Testis (tissue), 5 donors: ENCODE measurements at places on chromosomes 6 and 20. TPM values are rescaled to one million over a fixed set of nuclear protein-coding genes. Genes with fewer than 3 reads are reported as not detected.

DNA sequence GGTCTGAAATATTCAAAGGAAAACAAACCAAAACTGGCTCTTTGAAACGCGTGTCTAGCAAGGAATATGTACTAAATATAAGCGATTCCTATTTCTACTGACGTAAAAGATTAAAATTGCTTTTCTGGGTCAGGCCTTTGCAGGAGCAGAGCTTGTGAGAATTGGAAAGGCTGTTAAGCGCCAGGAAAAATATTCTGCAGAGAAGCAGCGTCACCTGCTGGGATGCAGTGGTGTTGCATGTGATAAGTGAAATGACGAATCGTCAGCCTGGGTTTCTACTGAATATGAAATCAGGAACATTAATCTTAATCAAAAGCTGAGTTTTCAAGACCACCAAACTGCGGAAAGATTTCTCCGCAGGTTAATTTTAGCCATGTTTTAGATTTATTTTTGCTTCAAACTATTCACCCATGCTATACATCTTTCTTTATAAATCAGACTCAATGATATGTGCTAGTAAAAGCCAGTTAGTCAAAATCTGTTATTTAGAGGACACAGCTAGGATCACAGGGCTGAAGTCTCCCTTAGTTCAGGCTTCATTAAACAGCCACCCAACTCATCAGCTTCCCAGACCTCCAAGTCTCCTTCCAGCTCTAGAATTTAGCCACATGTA is 67.4 kb downstream of the ALDH8A1 start:
- no peaks in the 10 kb centered on the region for H3K27me3 ChIP-seq
- no peak overlapping the region for H3K4me3 ChIP-seq
- no peaks in the 10 kb centered on the region for H3K36me3 ChIP-seq

DNA sequence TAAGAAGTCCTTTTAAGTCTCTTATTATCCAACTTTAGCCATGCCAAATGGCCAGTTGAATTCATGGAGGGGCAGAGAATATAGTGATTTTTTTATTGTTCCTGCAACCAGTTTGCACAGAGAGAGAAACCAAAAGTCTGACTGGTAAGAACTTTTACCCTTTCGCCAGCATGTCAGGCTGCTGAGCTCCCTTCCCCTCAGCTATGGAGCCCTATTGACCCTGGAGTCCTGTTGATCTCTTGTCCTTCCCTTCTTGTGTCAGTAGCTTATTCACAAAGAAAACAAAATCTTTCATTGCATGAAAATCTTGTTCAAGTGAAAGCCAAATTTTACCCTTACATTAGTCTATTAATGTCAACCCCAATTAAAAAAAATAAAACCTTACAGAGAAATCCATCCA is 1.5 kb upstream of the SLC22A1 start:
- no peak overlapping the region for H3K4me3 ChIP-seq
- H3K27me3 ChIP-seq: no peaks in the 10 kb centered on the region
- H3K36me3 ChIP-seq: no peaks in the 10 kb centered on the region
- no peaks in the 10 kb centered on the region for H3K4me1 ChIP-seq

DNA sequence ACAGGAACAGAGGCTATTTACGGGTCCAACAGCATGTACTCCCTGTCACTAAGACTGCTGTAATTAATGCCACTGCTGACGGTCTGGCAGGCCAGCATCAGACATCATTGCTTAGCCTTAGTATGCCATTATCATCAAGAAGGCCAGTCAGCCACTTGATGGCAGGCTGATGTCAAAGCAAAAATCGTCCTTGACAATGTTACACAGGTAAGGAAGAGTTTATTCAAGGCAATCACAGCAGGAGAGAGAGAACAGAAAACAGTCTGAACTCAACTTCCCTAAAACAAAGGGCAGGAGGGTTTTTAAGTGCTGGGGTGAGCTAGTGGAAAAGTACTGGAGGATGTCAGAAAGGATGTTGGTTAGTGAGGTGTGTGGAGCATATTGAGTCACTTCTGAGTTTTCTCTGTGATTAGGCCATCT is 25.1 kb downstream of the FKBP1C start:
- DNase-seq: no peak
- H3K36me3 ChIP-seq: no peaks in the 10 kb centered on the region
- no peak overlapping the region for H3K27ac ChIP-seq
- H3K4me1 ChIP-seq: no peaks in the 10 kb centered on the region
- no peaks in the 10 kb centered on the region for H3K27me3 ChIP-seq
- no peak overlapping the region for H3K4me3 ChIP-seq

GRCh38 chr6:134956676-134957075 is 6.8 kb upstream of the ALDH8A1 start:
- H3K4me1 ChIP-seq: no peaks in the 10 kb centered on the region
- no peaks in the 10 kb centered on the region for H3K27me3 ChIP-seq
- no peaks in the 10 kb centered on the region for H3K36me3 ChIP-seq
- no peak for DNase-seq
- no peak overlapping the region for H3K4me3 ChIP-seq
- no peak overlapping the region for H3K27ac ChIP-seq

DNA sequence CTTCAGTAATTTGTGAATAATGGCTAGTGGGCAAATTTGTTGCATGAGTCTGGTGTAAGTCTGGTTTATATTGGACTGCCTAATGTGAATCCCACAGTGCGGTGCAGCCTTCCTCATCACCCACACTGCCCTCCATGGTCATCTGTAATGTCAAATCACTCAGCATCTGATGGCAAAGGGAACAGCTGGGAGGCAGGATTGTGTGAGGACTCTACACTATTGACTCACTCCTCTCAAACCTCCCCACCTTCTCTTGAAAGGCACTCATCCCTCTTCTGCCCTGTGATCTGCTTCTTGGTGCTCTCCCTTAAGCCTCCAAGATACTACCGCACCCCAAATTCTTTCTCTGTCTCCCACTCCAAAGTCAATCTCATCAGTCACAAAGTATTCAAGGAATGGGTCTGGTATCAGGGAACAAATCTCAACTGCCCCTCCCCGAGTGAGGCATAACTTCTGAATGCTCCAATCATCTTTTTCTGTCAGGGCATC is 146.0 kb upstream of the BEND6 start:
- H3K4me3 ChIP-seq: no peak overlapping the region
- DNase-seq: no peak

DNA sequence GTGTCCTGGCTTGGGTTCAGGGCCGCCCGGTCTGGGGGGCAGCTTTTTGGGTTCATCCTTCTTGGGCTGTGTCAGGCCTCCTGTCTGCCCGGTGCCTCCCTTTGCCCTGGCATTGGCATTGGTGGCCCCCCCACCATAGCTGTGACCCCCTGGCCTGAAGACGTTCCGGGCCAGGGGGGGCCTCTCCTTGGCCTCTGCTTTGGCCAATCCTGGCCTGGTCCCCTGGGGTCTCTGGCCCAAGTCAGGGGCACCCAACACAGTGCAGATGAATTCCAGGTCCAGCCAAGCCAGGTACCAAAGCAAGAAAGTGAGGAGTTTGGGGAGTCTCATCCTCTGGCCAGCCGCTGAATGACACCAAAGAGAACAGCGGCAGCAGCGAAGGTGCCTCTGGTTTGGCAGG is 429 bp downstream of the GDF5 start:
- H3K36me3 ChIP-seq: no peaks in the 10 kb centered on the region
- H3K27me3 ChIP-seq: no peaks in the 10 kb centered on the region
- H3K4me3 ChIP-seq: no peak overlapping the region
- H3K27ac ChIP-seq: no peak overlapping the region

DNA sequence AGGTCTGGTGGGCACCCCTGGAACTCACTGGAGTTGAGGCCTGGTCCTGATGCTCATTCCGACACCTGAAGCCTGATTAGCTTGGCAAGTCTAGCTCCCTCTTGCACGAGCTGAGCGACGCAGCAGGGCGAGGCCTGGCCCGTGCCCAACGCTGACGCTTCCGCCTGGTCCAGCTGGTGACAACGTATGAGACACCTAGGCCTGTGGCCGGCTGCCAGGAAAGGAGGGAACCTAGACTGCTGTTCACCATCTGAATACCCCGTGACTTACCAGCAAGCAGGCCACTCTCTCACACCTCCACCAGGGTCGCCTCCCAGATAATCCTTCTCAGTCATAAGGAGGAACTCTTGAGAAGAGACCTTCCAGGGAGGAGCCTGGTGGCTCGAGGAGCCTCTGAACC is 24.5 kb downstream of the YTHDF1 start:
- DNase-seq: no peak
- H3K27me3 ChIP-seq: no peaks in the 10 kb centered on the region
- H3K36me3 ChIP-seq: no peaks in the 10 kb centered on the region

Gene HCRTR2
- 0.50 TPM for total RNA-seq

Gene CTSA
- 112 TPM for total RNA-seq

Gene TOX2
- 67.0 TPM for total RNA-seq

GRCh38 chr6:133992992-133993680 is 40.1 kb downstream of the TBPL1 start:
- no peaks in the 10 kb centered on the region for H3K36me3 ChIP-seq
- peak; percentile 54 for DNase-seq
- no peaks in the 10 kb centered on the region for H3K27me3 ChIP-seq
- peak overlapping the region; percentile 51 for H3K27ac ChIP-seq
- H3K4me1 ChIP-seq: peaks cover 8% of the 10 kb centered on the region

GRCh38 chr6:151009576-151009975 is 144.1 kb downstream of the MTHFD1L start:
- H3K27ac ChIP-seq: no peak overlapping the region
- no peaks in the 10 kb centered on the region for H3K27me3 ChIP-seq
- no peak overlapping the region for H3K4me3 ChIP-seq

DNA sequence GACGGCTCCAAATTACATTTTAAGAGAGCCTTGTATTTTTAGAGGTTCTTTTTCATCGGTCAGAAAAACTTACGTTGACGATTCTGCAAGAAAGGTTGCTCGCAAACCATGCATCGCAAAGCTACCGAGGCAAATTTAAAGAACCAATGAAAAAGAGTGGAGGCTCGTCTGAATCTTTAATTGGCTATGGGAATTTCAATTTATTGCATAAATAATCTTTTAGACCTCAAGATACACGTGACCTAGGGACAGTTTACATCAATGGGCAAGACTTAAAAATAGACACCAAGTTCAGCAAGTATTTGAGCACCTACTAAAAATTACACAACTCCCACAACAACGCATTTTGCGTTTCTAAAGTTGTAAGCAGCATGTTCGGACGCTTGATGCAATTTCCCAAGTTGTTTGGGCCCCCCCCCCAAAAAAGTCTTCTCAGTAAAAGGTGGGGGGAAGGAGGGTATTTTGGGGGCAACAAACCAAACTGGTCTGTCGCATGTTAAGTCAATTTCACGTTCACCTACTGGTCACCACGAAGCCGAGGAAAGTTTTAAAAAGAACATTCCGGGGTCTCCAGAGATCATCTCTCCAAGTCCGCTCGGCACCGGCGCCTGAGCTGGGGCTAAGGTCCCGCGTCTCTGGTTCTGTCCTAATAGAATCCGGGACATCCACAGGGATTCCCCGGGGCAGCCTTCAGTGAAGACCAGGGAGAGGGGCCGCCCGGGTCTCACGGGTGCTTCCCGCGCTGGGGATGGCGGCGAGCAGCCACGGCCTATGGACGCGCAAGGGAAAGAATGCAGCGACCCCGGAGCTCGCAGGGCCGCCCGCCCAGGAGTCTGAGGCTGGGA is 851 bp downstream of the SNX5 start:
- DNase-seq: peak; percentile 30
- H3K4me3 ChIP-seq: peak overlapping the region; percentile 74
- H3K27ac ChIP-seq: peak overlapping the region; percentile 96
- H3K4me1 ChIP-seq: peaks cover 46% of the 10 kb centered on the region

DNA sequence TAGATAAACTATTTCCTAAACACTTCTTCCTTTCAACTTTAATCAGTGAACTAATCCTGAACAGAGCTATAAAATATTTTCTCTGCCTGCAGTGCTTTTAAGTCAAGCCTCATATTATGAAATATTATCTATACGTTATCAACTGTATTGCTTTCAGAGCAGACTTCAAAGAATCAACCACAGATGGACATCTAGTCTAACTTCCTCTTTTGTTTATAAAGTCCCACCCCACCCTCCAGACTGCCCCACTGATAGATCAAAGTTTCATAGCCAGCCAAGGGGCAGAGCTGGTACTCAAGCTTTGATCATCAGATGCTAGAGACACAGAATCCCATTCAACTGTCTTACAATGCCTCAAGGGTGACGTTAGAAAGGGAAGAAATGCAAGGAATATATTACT is 308.3 kb downstream of the LAMA2 start:
- no peaks in the 10 kb centered on the region for H3K36me3 ChIP-seq
- H3K4me1 ChIP-seq: no peaks in the 10 kb centered on the region
- H3K27ac ChIP-seq: no peak overlapping the region
- no peaks in the 10 kb centered on the region for H3K27me3 ChIP-seq

- no peak overlapping the region for H3K27ac ChIP-seq
- DNase-seq: no peak
- H3K4me3 ChIP-seq: no peak overlapping the region
- H3K36me3 ChIP-seq: no peaks in the 10 kb centered on the region
- H3K27me3 ChIP-seq: no peaks in the 10 kb centered on the region
Observed at GRCh38 chr6:92122746-92123145, 1296.6 kb downstream of the EPHA7 start.

DNA sequence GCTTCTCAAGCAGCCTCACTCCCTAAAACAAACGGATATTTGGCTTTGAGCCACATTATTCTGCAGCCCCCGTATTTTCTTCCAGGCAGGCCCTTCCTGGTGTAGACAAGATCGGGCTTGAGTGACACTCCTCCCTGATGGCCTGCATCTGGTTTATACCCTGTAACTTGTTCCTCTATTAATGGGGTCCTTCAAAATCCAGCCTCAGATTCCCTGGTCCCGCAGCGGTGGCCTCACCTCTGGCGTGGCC is 375 bp upstream of the TMEM14C start:
- peak overlapping the region; percentile 85 for H3K4me3 ChIP-seq
- H3K27ac ChIP-seq: peak overlapping the region; percentile 92
- peaks cover 29% of the 10 kb centered on the region for H3K4me1 ChIP-seq

Gene GABRR2
- total RNA-seq: not detected

DNA sequence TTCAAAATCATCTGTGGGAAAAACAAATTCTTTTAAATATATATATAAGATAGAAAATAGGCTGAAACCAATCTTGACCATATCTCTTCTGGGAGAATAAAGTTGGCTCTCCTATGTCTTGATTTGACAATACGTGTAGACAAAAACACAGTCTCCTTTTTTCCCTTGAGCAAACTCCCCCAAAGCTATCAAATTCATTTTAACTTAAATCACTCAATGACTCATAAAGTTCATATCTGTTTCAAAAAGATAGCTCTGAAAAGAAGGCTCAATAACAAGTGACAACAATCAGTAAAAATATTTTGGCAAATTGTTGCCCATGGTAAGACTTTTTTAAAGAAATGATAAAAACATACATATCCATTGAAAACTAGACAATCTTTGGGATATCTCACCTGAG is 236.0 kb upstream of the TENT5A start:
- H3K4me1 ChIP-seq: no peaks in the 10 kb centered on the region
- no peak overlapping the region for H3K4me3 ChIP-seq

GRCh38 chr6:137830511-137830911 is 36.5 kb upstream of the TNFAIP3 start:
- H3K36me3 ChIP-seq: no peaks in the 10 kb centered on the region
- no peak overlapping the region for H3K4me3 ChIP-seq
- no peaks in the 10 kb centered on the region for H3K27me3 ChIP-seq
- H3K27ac ChIP-seq: no peak overlapping the region

GRCh38 chr6:36839749-36840431 is 646 bp upstream of the CPNE5 start:
- H3K4me3 ChIP-seq: peak overlapping the region; percentile 72
- H3K4me1 ChIP-seq: peaks cover 24% of the 10 kb centered on the region
- H3K36me3 ChIP-seq: no peaks in the 10 kb centered on the region
- peak overlapping the region; percentile 87 for H3K27ac ChIP-seq
- DNase-seq: no peak
- H3K27me3 ChIP-seq: no peaks in the 10 kb centered on the region
